ENCODE measurements at places on chromosomes 13 and 19.

- peak; percentile 52 for DNase-seq
Measured at GRCh38 chr19:38596057-38596981, 21.4 kb downstream of the MAP4K1 start.

DNA sequence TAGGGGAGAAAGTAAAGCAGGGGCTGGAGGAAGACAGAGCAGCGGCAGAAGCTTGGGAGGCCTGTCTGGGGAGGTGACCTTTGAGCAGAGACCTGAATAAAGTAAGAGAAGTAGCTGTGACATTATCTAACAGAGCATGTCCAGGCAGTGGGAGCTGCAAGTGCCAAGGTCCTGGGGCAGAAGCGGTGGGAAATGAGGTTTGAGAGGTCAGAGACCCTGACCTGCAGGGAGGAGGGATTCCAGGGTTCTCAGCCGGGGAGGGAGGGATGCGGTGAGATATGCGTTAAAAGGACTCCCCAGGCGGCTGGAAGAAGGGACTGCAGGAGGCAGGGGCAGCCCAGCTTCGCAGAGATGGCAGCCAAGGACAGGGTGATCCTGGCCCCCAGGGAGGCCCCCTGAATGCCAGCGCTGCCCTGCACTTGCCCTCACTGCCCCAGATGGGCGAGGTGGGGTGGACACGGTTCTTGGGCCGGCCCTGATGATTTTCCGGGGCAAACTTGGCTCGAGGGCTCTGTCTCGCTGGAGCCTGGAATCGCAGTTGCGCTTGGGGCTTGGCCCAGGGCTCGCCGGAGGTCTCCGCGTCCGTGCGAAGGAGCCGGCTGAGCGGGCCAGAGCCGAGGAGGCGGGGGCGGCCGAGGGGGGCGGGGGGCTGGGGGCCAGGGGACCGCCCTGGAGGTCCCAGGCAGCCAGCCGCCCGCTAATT lies 3.2 kb downstream of the CRLF1 start:
- DNase-seq = no peak

DNA sequence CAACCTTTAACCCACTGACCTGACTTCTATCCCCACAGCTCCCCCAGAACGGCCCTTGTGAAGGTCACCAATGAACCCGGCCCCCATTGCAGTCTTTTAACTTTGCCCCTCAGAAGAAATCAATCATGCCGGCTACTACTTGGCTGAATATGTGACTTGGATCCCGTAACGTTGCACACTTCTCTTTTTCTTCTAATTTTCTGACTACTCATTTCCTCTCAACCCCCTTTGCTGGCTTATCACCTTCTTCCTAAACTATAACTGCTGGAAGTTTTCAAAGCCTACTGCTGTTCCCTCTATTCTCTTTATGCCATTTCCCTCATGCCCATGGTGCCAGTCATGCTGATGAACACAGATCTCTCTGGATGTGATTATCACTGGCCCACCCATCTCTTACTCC lies 367.6 kb downstream of the DNAJC15 start:
- no peak for DNase-seq

DNA sequence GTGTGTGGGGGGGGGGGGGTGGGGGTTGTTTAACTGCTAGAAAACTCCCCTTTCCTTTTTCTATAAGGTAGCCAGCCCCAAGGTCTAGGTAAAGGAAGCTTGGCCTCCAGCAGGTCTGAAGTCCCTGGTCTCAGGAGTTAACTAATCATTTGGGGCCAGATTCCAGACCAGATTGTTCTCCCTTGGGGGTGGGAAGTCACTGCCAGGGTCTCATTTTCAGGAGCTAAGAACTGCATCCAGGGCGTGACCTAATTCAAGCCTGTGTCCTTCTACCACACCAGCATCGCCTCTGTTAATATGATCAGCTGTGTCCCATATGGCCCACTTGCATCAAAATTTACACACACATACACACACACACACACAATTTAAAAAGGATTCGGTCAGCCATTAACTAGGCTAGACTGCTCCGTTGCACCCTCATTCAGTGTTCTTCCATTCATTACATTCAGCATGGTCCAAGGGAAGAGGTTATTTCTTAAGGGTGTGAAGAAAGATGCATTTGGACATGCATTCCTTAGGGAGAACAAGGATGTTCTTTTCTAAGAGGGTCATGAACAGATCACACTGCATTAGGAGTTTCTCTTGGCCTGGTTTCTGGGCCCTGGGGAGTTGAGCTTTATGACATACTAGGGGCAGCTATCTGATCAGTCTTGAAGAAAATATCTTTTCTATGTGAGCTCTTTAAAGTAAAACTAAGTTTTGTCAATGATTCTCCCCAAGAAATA lies 91.0 kb downstream of the FGF14 start:
- DNase-seq = no peak

DNA sequence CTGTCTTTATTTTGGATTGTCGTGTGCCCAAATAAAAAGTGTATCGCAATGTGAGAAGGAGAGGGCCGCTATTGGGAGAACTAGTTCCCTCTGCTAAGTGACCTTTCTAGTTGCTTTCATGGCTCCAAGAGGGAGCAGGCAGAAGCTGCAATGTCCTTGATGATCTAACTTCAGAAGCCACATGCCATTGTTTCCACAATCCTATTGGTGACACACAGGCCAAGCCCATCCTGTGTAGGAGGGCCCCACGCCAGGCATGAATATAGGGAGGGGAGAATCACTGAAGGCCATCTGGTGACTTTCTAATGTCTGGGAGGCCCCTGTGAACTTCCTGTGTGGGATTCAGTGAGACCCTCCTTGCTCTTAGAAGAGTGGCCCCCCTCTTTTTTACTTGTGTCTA lies 47.8 kb upstream of the KPNA3 start:
- DNase-seq = no peak

GRCh38 chr19:4089400-4089908 lies 22.8 kb upstream of the ZBTB7A start:
- peak; percentile 39 for DNase-seq

DNA sequence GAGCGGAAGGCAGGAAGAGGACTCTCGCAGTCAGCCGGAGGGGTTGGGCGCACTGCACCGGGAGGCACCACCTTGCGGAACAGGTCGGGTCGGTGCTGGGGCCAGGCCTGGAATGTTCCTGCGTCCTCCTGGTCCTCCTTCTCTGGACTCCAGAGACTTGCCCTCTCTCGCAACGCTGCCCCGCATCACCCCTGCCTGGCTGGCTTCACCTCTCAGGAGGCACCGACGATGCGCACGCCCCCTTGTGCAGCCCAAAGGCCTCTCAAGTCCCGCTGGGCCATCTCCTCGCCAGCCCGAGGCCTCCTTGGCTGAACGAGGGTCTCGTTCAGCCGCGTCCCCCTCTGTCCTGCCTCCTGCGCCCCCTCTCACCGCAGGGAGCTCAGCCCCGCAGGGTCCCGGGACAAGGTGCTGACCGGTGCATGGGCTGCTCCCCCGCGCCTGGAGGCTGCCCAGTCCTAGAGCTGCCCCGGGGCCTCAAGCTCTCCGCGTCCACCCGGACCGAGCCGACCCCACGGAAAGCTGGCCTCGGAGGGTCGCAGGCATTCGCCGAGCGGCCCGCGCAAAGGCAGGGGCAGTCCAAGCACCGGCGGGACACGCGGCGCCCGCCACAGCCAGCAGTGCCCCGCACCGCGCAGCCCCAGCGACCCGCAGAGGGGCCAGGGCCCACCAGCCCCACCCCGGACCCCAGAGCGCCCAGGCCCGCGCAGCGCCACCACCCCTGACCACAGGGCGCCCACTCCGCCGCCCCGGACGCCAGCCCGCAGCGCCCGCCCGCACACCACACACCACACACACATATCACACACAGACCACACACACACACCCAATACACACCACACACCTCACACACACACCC lies 133.8 kb downstream of the CRYL1 start:
- no peak for DNase-seq

- no peak for DNase-seq
Measured at GRCh38 chr13:40996426-40997092, 22.6 kb downstream of the ELF1 start.

DNA sequence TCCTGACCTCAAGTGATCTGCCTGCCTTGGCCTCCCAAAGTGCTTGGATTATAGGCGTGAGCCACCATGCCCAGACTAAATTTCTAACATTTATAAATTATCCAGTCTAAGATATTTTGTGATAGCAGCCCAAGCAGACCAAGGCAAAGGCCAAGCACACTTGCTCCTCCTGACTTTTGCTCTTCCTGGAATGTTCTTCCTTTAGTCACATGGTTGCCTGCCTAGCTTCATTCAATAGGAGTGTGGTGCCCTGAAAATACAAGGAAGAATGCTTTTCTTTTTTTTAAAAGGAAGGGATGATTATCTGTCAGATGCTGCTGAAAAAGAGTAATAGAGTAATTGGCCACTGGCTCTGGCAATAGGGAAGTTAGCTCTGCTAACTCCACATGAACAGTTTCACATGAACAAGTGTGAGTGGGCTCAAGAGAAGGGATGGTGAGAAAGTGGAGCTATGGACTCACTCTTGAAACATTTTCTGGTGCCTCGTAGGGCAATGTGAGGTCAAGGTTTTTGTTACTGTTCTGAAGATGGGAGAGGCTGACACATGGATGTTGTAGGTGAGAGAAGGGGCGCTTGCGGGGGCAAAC lies 47.1 kb downstream of the USPL1 start:
- DNase-seq = no peak

DNA sequence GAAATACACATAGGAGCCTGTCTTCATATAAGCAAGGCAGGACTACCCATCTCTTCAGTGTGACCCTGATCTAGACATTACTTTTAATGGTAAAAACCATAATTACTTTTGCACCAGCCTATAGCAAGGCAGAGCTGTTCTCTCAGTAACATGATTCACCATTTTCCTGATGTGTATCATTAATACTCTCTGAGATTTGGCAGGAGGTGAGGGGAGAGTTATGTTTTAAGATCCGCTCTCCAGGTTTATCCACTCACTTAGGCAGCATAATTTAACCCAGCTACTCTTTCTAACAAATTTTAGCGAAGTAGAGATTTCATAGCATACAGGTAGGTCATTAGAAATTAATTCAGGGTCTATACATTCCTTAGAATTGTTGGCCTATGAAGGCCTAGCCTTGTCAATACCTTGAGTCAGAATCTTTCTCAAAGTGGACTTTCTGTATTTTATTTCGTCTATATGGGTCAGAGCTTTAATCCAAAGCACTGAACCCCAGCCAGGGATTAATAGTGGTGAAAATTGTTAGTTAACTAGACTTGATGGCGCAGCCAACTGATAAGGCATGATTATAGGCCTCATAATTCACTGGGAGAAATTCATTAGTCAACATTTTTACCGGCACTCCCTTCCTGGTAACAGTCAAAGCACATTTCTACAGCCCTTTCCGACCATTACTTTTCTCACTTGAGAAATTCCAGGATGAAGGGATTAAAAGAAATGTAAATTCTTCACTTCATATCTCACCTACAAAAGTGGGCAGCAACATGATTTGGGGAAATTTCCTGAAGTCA lies 955.1 kb downstream of the DIAPH3 start:
- DNase-seq = no peak

DNA sequence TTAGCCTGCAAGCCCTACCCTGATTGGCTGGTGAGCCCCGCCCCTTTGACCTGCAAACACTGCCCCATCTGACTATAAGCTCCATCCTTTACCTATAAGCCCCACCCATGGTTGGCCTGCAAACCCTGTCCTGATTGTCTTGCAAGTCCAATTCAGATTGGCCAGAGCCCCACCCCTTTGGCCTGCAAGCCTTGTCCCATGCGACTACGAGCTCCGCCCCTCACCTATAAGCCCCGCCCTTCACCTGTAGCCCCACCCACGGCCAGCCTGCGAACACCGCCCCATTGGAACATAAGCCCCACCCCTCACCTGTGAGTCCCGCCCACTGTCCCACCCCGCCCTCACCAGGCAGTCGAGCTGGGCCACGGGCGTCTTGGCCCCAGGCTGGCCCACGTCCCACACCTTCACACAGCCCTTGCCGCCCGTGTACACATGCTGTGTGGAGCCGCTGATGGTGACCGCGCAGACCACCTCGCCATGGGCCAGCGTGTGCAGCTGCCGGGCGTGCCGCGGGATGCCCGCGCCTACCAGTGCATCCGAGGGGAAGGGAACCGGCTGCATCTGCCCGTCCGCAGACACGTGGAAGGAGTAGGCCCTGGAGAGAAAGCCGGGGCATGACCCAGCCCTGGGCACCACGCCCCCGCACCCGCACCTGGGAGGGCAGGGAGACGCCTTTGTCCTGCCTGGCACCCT lies 22.9 kb downstream of the TLE2 start:
- DNase-seq = peak; percentile 35

DNA sequence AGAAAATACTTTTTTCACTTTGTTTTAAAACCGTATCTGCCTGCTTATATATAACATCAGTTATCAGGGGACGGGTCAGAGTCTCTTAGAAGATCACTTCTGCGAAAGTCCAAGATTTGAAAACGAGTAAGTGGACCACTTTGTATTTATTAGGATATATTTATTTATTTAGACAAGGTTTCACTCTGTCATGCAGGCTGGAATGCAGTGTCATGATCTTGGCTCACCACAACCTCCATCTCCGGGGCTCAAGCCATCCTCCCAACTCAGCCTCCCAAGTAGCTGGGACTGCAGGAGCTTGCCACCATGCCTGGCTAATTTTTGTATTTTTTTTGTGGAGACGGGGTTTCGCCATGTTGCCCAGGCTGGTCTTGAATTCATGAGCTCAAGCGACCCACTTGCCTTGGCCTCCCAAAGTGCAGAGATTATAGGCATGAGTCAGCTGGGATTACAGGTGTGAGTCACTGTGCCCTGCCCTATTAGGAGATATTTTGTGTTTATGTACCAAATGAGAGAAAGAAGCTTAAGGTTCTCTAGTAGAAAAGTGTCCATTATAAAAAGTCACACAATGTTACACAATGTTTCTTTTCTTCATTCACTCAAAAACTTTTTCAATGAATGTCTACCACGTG lies 39.5 kb downstream of the RASL11A start:
- DNase-seq = no peak

DNA sequence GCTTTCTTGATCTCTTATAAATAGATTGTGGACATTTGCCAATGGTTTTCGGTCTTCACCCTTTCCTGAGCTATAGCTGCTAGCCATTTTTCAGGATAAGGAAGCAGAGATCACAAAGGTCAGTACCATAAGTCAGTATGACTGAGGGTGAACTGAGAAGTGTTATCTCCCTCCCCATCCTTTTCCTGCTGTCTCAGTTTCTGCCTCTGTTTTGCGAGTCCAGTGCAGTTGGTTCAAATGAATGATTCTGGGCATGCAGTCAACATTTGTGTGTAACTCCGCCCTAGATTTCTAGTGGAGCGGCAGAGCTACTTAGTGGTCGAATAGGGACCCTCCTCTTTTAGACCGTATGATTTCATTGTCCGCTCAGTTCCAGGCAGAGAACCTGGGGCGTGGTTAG lies 460.8 kb upstream of the ARGLU1 start:
- DNase-seq = no peak

GRCh38 chr19:2039089-2039958 lies 11.7 kb downstream of the MKNK2 start:
- DNase-seq = no peak

Data from transverse colon (tissue), 4 donors.